Stimulated activated CD8-positive, alpha-beta memory T cell treated with anti-CD3 and anti-CD28 coated beads, Interleukin-4, amount 100 ng/mL, for 1 hour (primary cell): ENCODE measurements at places on chromosomes 16 and 17.

- no peak for DNase-seq
Observed at GRCh38 chr17:19239544-19239943, 2.4 kb downstream of the EPN2 start.

DNA sequence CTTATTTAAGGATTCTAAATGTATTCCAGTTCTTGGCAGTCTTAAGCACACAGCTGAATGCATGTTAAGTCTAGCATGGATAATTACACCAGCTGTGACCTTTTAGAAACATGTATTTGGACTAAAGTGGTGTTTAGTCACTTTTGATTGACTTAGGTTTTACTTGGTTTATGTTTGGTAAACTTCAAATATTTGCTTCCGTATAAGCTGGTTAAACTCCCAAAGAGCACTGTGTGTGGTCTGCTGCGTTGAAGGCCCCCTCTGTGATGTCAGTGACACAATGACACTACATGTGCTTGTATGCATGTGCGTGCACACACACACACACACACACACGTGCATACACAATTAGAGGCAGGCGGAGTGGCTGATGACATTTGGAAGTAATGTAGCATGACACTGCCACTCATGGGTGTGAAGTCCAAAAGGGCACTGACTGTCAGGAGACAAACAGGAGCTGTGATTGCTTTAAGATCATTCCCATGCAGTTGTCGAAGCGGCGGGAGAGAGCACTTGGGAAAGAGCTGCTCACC lies 156.1 kb upstream of the CDH13 start:
- DNase-seq = no peak

GRCh38 chr17:72635034-72635635 lies 457.4 kb downstream of the SLC39A11 start:
- no peak for DNase-seq

DNA sequence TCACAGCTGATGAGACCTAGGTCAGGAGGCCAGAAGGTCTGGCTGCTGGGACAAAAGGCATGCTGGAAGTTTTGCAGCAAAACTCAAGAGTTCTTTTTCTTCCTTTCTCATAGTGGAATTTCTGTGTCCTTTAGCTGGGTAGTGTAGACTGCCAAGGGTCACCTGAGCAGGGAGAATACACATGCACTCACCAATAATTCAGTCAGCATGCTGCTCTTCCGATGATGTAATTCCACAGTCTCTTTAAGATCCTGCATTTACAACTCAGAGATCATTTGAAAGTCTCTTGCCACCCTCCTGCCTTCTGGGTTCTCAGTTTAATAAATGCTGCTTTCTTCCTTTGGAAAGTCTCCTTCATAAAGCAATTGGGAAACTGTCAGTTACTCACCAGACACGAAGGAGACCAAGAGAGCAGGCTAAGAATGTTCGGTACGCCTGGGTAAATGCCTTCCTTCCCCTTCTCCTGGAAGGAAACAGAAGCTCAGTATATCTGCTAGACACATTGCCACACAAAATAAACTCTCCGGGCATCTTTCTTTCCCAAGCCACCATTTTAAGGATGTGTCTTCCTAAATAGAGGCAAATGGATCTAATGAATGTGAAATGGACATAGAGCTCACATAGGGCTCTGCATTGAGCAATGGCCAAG lies 473.1 kb downstream of the GRIN2A start:
- no peak for DNase-seq

- DNase-seq = no peak
Observed at GRCh38 chr17:39996800-39997199, 16.2 kb downstream of the PSMD3 start.

DNA sequence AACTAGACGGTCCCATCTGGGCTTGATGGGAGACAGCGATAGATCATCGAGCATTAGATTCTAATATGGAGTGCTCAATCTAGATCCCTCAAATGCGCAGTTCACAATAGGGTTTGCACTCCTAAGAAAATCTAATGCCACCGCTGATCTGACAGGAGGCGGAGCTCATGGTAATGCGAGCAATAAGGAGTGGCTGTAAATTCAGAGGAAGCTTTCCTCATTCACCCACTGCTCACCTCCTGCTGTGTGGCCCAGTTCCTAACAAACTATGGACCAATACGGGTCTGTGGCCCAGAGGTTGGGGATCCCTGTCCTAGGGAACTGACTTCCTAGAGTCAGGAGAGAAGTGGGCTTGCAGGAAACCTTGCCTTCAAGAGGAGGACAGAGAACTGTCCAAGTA lies 25.2 kb upstream of the AMZ2 start:
- DNase-seq = no peak

GRCh38 chr17:7916385-7916682 lies 245 bp upstream of the RNF227 start:
- no peak for DNase-seq

DNA sequence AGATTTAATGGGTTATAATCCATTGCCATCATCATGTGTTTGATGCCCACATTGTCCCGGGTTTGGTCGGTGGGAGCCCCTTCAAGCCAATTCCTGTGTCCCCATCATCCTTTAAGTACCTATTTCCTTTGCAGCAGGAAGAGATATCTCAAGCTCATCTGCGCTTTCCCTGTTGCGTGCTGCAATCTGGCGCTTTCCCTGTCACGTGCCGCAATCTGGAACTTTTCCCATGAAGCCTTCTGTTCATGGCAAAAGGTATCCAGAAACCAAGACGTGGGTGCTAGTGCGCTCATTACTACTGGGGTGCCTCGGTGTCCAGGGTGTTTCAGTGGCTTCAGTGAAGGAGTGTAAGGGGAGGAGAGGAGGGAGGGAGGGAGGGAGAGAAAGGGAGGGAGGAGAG lies 174.6 kb upstream of the ZNF469 start:
- DNase-seq = no peak

GRCh38 chr17:44263345-44263902 lies 4.5 kb downstream of the SLC4A1 start:
- no peak for DNase-seq

GRCh38 chr17:76848670-76849069 lies 19.5 kb upstream of the MGAT5B start:
- no peak for DNase-seq

GRCh38 chr16:63921737-63922295 lies 1200.0 kb downstream of the CDH11 start:
- DNase-seq = no peak
